ENCODE measurements at places on chromosomes 7 and 10.

DNA sequence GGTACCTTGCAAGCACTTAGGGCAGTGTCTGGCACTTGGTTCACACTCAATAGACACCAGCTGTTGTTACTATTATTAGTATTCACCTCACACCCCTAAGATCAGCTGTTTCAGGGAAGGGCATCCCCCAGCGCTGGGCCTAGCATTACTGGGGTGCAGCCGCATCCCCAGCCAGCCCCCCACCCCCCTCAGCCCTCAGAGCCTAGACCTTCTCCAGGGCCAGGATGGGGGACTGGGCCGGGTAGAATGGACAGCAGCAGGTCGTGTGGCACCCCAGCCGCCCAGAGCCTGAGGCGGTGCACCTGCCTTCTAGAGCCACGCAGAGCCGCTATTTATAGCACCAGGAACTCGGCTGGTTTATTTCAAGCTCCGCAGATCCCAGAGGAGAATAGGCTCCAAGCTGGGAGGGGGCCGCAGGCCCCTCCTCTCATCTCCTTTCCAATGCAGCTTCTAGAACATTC, 60.5 kb downstream of the GTF2IRD1 start:
- DNase-seq = no peak

DNA sequence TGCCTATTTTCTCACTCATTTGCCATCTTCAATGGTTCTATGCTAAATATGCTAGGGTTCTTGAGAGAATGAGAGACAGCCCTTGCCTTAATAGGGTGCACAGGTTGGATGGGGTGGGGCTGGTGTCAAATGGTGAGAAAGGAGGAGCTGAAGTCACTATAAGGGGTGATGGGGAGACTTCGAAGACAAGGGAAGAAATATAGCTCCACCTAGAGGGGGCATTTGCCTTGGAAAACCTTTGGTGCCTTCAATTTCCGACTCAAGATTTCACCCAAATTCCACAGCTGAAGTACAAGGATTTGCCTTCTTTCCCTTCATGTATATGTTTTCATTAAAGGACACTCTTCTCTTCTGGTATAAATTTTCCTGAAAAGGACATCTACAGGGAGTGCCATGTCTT, 5.6 kb downstream of the PTN start:
- DNase-seq = no peak

DNA sequence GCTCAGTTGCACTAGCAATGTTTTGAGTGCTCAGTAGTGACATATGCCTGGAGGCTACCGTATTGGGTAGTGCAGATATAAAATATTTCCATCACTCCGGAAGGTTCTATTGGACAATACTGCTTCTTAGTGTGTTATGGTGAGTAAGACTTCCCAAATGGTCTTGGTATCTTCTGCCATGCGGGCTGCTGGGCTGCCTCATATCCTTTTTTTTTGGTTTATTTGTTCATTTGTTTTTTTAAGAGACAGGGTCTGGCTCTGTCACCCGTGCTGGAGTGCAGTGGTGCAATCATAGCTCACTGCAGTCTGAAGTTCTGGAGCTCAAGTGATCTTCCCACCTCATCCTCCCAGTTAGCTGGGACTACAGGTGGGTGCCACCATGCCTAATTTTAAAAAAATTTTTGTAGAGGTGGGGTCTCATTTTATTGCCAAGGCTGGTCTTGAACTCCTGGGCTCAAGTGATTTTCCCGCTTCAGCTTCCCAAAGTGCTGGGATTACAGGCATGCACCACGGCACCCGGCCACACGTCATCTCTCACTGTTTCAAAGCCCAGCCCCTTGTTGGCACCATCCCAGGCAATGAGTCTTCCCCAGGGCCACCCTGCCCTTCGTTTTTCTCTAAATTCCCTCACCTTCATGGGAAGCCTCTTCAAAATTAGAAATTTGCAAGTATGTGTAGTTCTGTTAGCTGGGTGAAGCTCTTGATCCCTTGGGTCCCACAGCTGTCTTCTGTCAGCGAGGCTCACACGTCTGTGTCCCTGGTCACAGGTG, 111.0 kb upstream of the KLF14 start:
- DNase-seq = no peak

DNA sequence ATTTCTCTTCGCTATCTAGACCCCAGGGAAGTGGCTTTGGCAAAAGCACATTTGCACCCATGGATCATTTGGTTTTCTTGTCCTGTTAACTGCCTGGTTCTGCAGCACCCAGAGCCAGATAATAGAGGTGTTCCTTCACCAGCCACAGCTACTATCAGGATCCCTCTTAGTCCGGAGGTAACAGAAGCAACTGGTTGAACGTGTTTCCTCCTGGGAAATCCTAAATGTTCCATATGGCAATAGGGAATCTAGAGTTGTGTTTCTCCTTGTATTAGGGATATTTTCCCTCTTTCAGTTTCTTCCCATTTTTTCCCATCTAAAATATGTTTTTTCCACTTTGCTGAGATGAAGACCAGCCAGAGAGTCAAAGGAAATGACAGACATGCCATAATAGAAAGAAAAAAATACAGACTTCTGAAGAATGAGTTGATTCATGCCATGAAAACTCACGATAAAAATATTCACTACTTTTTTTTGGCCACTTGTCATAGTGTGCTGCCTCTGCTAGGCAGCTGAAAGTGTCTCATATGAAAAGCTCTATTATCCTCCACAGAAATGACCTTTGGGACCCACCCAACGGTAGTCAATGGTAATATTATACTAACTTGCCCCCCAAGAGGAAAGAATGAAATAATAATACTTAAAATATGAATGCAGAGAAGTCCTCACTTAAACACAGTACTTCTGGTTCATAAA, 472.8 kb downstream of the KCNMA1 start:
- DNase-seq = no peak

DNA sequence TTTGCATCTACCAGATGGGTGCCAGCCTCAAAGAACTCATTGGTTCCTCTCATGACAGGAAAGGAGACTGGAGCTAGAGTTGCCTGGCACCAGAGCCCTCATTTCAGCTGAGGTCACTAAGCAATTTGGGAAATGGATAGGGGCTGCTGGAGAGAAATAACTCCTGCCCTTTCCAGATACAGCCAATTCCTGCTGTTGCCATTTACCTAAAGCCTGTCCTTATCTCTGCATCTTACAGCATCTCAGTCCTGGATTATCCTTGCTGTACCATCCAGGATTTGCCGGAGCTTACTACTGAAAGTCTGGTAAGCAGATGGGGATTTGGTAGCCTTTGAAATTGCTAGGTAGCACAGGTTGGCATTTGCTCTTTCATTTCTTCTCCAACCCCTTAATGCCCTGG, 31.9 kb upstream of the SMKR1 start:
- DNase-seq = no peak

DNA sequence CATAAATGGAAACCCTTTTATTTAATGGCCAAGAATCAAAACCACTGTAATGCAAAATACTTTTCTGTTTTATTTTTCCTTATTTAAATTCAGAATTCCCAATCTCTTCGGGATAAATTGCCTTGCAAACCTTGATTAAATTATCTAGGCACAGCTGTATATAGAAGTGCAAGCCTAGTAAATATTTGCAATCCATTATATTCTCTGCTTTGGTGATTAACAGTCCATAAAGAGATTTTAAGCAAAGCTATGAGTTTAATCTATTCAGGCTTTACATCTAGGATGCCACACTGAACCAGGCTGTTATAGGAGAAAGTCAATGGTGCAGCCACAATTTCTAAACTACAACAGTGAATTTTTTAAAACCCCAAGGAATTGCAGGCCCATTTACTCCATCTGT, 43.6 kb upstream of the THSD7A start:
- no peak for DNase-seq

GRCh38 chr7:31939076-31939475, 131.1 kb downstream of the PDE1C start:
- no peak for DNase-seq

- DNase-seq = no peak
Observed at GRCh38 chr7:74193054-74193453, 16.8 kb upstream of the LAT2 start.

GRCh38 chr10:63192826-63193225, 59.7 kb downstream of the NRBF2 start:
- no peak for DNase-seq

DNA sequence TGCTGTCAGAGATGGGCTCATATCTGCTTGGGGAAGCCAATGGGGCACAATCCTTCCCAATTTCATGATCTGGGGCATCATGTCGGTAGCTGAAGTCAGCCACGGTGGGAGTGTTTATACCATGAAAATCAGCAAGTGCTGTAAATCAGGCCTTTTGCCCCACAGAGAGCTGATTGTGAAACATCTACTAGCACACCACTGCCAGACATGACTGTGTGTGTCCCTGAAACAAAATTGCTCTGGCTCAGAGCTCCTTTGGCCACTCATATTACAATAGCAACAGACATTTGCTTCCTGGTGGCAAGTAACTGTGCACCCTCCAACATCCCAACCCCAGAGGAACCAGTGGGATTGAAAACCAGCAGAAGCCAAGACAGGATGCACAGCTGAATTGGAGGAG, 23.7 kb downstream of the GPR26 start:
- DNase-seq = no peak

- no peak for DNase-seq
Observed at GRCh38 chr10:44828508-44829142, 82.5 kb upstream of the TMEM72 start.

GRCh38 chr7:118735441-118735840, 510.9 kb downstream of the ANKRD7 start:
- DNase-seq = no peak

DNA sequence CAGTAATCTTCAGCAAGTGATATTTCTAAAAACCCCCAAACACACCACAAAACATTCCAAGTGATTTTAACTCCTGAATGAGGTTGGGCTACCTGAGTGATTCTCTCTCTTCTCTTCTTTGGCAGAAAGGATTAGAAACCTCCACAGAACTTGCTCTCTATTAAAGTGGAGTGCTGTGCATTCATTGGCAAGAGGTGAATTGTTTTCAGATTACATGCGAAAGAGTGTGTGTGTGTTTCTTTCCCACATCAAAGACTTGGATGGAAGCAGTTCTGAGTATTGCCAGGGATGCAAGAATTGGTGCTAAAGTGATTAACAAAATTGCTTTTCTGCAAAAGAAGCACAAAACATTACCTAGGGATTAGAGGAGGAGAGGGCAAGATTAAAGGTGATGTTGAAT, 13.1 kb upstream of the FBXW4 start:
- DNase-seq = no peak

- no peak for DNase-seq
Observed at GRCh38 chr7:47375121-47375938, 206.6 kb downstream of the TNS3 start.

GRCh38 chr10:132849546-132850031, 63.6 kb upstream of the NKX6-2 start:
- DNase-seq = no peak

DNA sequence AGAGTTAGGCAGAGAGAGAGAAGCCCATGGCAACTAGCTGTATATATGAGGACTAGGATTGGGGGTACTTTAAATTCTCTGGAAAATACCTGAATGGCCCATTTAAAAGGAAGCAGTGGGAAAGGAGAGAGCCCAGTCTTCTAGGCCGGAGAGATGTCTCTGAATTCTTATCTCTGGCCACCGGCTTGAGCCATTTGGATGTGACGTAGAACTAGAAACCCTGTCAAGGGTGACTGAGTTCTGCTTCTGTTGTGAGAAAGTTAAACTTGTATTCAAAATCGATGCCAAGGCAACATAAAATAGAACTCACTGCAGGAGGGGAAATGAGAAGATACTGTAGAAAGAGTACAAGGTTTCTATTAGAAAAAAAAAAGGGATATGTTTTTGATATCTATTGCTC, 6.3 kb upstream of the GSTK1 start:
- DNase-seq = no peak

- no peak for DNase-seq
Observed at GRCh38 chr10:122173766-122174435, 97.2 kb upstream of the BTBD16 start.

DNA sequence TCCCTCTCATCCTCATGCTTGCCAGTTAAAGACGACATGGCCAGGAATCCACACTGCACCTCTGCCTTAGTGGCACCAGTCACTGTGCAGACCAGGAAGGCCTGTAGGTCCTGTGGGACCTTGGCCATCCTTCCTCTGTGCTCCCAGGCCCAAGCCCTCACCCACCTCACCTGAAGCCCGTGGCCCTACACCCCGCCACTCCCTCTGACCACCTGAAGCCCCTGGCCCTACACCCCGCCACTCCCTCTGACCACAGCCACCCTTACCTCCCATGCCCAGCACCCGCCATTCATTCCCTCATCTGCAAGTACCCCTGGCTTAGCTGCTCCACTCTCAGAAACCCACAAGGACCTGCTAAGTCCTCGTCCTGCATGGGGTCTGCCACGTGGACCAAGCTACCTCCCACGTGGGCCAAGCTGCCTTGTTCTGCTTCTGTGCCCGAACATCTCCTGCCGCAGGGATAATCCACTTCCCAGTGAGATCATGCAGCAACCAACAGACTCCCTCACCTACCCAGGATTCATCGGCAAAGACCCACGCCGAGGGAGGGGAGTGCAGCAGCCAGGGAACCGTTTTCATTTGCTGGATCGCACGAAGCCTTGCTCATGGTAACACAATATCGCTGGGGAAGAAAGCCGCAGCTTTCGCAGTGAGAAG, 151.2 kb downstream of the TCERG1L start:
- no peak for DNase-seq

DNA sequence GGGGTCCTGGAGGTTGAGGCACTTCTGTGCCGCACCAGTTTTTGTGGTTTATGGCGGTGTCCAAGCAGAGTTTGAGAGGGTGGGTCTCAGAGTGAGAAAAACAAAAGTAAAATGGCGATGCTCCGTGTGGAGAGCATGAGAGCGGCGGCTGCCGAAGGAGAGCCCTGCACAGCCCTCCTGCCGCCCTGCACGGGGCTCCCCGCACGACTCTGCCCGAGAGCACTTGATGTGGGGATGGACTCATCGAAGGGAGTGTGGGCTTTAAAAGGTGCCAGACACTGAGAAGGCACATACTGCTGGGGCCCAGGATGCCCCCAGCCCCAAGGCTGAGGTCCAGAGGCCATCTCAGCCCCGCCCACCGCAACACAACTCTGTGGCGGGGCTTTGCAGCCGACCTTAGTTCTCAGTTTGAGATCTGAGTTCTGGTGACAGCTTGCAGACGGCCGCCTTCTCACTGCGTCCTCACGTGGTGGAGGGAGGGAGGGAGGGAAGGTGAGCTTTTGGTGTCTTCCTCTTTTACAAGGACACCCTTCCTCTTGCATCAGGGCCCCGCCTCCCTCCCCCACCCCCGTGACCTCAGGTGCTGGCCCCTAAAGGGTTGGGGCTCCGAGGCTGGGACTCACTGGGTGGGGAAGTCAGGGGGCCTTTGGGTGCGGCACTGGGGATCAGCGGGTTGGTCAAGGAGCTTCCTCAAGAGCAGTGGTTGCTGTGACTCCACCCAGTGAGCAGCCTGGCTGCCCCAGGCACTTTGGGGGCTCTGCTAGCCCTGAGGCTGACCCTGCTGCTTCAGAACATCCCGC, 69.1 kb downstream of the NKX6-2 start:
- DNase-seq = no peak

- no peak for DNase-seq
Observed at GRCh38 chr7:19783541-19783940, 10.1 kb upstream of the TMEM196 start.

Data from stimulated activated CD8-positive, alpha-beta memory T cell treated with anti-CD3 and anti-CD28 coated beads, Interleukin-4, amount 100 ng/mL, for 48 hours (primary cell).